ENCODE measurements at places on chromosomes 5 and 9.
A peak's percentile ranks its signal among the peaks of the same experiment; 100 is the strongest.

DNA sequence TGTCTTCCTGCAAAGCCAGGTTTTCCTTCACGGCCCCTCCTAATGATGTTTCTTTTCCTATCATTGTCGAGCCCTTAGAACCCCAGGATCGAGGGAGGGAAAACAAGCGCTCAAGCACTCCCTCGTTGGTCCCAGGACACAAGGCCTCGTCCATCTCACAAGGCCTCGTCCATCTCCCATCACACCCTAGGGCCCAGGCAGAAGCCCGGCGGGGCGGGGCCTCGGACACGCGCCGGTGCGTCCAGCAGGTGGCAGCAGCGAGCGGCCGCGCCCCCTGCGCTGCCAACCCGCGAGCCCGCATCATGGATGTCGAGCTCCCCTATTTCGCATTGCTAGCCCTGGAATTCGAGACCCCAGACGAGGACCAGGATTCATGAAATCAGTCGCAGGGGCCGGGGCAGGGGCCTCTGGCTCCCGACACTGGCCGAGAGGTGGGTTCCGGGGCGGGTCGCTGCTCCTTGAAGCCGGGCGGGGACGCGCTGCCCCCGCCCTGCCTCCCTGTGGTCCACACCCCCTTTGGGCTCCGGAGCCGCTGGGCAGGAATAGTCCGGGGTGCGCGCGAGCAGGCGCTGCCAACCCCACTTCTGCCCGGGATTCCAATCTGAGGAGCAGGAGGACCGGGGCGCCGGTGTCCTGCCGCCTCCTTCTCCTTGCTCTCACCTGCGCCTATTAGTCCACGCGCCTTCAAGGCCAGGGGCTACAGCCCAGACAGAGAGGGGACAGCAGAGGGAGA lies at the start of gene ABLIM3:
ABLIM3 (plus strand) TSS at position 270 of the 733 bp plus-strand sequence. CDS start 603 bp downstream, outside the sequence.
- DNase-seq: peak; percentile 77

GRCh38 chr5:6875376-6875775 lies 162.1 kb downstream of the TENT4A start:
- peak; percentile 39 for DNase-seq

DNA sequence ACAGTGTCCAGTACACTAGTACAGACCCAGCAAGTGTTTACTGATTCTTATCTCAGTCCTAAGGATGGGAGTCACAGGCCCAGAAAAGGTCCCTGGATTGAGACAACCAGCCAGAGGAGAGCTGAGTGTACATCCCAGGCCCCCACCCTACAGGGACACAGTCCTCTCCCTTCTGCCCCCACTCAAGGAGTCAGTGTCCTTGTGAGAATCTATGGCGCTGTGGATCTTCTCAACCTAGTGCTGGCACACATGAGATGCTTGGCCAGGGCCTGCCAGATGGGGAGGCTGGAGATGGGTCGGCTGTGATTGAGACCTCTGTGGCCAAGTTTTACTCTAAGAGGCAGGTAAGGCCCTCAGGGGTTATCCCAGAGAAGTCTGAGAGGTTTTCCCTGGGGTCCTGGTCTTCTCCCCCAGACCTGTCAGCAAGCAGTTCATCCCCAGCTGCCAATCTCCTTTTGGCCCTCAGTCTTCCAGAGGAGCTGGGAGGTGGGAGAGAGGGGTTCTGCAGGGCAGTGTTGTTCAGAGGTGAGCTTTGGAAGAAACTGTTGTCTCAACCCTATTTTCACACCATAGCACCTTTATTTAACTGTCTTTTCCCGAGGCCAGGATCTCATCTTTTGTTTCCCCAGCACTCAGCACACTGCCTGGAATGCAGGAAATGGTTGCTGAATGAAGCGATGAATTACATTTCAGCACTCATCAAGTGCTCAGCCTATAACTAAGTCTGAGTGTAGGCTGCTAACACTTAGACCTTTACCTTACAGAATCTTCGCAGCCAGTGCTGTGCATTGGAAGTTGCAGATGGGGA lies 3.2 kb upstream of the NSD1 start:
- DNase-seq: peak; percentile 29

DNA sequence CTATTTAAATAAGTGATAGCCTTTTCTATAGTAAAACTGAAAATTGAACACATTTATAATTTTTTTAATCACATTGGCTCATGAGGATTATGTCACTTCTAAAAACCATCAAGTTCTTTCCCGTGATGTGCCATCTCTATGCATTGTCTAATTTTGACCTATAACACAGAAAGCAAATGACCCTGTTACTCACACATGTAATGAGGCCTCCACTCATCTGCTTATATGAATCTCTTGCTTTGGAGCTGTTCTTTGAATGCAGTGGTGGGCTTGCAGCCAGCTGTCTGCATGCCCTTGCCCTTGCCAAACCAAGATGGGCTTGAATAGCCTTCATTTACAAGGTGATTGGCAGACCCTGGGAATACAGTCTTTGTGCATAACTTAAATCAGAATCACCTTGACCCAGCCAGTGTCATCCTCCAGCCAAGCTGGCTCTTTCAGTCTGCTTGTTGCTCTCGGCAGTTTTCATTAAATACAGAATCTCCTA lies 163.2 kb downstream of the TRIO start:
- no peak for DNase-seq

GRCh38 chr5:159835548-159835947 lies 80.7 kb upstream of the ADRA1B start:
- DNase-seq: no peak

- DNase-seq: no peak
Measured at GRCh38 chr5:169027501-169028061, 273.4 kb downstream of the SLIT3 start.

DNA sequence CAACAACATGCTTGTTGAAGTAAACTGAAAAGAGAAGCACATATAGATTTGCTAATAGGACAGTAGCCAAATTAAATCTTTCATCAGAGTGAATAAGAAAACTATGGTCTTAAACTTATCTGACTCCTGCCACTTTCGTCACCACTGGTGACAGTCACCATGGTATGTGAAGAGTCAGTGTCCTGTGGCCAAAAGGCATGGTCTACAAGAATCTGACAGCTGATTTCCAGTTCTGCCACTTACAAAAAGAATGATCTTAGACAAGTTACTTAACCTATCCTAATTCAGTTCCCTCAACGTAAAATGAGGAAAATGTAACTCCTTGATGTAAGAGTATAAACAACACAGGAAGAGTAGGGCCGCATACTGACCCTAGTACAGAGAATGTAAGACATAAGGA lies 102.0 kb downstream of the LPAR1 start:
- no peak for DNase-seq
